ENCODE measurements at places on chromosomes 12 and 14. TPM values are rescaled to one million over a fixed set of nuclear protein-coding genes. Genes with fewer than 3 reads are reported as not detected.

Gene KRT82
- total RNA-seq, result not detected

Gene FOXM1
- 12.2 TPM for total RNA-seq

Gene ENO2
- total RNA-seq, result 27.0 TPM

- no peak for DNase-seq
Observed at GRCh38 chr14:55340482-55340881, 69.3 kb downstream of the FBXO34 start.

DNA sequence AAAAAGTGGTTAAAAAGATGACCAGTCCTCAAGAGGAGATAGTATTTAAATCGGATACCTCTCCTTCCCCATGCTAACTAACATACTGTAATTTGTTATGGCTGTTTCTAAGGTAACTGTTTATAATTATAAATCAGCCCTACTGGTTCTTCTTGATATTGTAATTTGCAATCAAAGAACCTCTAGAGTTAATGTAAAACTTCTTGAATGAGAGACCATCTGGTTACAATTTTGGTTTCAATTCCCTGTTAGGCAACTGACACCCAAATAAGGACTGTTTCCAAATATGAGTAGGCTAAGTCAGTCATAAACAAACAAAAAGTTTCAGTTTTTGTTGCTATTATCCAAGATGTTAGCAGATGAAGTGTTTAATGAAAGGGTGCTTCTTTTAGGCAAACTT, 120.2 kb upstream of the DNM1L start:
- no peak for DNase-seq

DNA sequence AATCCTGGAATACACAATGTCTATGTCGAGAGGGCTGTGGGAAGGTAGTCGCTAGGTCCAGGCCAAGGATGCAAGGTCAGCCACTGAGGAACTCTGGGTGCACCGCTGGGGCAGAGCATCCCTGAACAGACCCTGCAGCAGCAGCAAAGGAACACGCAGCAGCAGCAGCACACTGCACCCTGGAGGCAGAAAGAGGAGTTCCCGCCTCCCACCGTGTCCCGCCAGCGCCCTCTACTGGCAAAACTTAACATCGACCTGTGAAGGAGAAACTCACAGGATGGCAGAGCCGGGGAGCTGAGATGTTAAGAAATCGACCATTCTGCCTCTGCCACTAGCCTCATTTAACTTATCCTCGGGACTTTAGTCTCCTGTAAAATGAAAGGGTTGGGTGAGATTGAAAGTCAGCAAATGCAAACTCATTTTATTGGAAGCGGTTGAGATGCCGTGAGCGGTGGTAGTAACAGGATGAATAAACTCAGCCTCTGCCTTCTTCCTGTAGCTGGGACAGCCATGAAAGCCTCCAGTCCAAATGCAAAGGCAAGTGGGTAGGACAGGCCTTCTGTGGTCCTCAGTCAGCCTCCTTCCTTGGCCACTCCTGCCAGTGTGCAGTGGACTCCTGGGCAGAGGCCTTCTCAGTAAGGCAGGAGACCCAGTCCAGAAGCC, 45.6 kb downstream of the STAB2 start:
- DNase-seq, result no peak

GRCh38 chr14:94593749-94594431, 12.7 kb downstream of the SERPINA5 start:
- no peak for DNase-seq

- no peak for DNase-seq
Observed at GRCh38 chr12:125149160-125150108, 84.2 kb downstream of the AACS start.

DNA sequence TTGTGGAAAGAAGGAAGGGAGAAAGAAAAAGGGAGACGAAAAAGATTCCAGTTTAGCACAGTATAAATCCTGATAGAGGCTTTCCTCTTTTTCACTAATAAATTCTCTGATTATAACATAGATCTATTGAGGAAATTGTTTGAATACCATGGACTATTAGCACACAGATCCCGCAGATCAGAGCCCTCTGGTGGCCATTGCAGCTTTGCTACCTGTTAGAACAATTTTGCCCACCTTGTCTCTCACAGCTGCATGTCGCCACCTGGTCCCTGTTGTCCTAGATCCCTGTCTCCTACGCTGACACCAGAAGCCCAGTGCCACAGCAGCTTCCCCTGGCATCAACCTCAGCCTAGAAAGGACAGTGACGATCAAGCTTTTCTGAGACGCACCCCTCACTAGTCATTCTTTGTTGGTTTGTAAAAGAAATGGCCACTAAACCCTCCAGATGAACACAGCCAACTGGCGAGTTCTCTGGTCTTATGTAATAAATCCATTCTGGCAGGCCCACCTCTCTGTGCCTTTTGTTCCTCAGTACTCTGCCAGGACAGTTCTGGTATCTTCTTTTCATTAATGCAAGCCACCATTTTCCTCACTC, 9.9 kb downstream of the GPHB5 start:
- DNase-seq, result no peak

- no peak for DNase-seq
Observed at GRCh38 chr14:80770114-80770908, 171.2 kb downstream of the CEP128 start.

GRCh38 chr14:32657081-32657480, 281.6 kb upstream of the NPAS3 start:
- DNase-seq, result no peak

- DNase-seq, result no peak
Observed at GRCh38 chr12:53388932-53389331, 9.0 kb downstream of the SP1 start.

- no peak for DNase-seq
Observed at GRCh38 chr12:107635139-107635538, 50.5 kb upstream of the PWP1 start.

DNA sequence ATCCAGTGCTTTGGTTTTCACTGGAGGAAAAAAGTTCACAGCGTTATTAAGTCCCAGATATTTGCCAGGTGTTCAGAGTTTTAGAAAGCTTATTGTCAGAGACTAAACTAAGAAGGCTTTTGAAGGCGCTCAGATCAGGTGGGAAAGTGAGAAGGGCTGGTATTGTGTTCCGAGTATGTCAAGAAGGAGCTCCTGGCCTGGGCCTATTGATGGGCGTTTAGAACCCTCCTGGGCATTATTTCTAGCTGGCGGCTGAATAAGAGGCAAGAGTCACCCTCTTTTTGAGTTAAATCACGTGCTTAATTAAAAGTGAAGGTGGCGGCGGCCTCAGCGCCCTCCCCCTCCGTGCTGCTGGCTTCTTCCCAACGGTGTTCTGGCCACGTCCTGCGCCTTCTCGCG, 20.9 kb upstream of the GNS start:
- DNase-seq, result no peak

DNA sequence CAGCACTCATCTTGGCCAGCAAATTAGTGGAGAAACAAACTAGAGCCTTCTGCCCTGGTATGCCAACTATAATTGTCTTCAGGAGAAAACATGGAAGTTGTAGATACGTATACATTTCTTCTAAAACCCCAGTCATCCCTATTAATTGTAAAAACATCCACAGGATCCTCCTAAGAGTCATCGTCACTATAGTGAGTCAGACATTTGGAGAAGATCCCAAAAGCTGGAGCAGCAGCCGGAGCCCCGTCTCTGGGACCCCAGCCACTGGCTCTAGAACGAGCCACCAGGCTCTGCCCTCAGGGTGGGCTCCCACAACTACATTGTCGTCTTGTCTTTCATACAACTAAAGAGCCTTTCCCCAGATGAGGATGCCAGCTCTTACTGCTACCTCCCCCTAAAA, 15.5 kb downstream of the PRKAB1 start:
- DNase-seq, result no peak

- no peak for DNase-seq
Observed at GRCh38 chr14:76921088-76921399, 94.8 kb downstream of the LRRC74A start.

- DNase-seq, result no peak
Observed at GRCh38 chr12:13504736-13505135, 308.2 kb downstream of the EMP1 start.

DNA sequence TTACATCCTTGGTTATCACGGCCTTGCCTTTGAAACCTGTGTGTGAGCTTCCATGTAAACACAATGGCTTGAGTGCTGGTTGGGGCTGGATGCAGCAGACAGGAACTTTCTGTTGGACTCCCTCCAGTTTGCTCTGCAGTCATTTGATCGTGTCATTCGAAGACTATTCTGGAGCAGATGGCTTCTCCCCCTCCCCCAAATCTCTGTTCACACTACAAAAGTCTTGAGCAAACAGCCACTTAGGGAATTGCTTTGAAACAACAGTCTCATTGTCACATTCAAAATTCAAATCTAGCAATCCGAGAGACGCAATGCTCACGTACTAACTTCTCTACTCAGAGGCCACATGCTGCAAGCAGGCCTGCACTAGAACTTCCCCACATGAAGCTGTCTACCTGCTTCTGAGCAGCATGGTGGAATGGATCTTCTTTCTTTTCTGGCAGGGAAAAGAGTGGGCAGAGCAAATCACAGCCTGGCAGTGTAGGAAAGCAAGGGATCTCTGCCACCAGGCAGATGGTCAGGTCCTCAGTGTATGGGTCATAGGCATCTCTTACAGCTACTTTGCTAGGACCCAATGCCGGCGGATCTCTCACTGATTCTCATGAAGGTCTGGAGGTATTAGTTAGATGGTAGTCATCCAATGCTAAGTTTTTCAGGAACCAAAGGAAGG, 214.2 kb downstream of the PPM1H start:
- no peak for DNase-seq

DNA sequence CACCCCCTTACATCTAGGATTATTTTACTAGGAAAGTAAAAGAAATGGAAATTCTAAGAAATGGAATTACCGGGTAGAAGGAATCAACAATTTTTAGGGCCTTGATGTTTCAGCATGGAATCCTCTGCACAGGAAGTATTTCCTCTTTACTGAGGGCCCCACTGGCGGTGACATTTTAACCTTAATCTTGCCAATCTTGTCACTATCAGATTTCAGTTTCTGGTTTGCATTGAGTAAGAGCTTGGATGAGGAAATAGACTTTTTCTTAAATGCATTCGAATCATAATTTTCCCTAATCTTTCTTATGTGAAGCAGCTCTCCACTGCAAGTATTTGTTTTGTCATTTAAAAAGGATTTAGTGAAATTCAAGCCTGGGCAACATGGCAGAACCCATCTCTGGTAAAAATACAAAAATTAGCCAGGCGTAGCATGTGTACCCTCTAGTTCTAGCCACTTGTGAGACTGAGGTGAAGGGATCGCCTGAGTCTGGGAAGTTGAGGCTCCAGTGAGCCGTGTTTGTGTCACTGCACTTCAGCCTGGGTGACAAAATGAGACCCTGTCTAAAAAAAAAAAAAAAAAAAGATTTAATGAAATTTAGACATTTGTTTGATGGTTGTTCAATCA, 40.7 kb downstream of the TPCN1 start:
- no peak for DNase-seq

DNA sequence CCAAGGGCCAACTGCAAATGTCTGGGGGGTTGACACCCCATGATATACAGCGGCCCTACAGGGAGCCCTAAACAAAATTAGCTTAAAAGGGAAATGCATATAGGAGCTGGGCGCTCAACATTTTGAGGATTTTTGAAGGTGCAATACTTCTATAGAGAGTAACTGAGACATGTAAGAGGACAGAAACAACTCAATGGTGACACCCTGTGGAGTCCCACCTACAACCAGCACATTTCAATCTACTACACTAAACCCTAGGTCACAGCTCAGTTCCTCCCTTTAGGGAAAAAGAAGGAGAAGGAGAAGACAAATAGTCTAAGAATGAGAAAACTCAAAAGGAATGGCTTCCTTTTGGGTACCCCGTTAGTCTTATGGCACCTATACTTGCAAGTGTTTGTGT, 1010.5 kb upstream of the NOVA1 start:
- no peak for DNase-seq

Measured in kidney epithelial cell (primary cell).